ENCODE measurements at places on chromosomes 16 and 17. TPM values are rescaled to one million over a fixed set of nuclear protein-coding genes. Genes with fewer than 3 reads are reported as not detected.
A peak's percentile ranks its signal among the peaks of the same experiment; 100 is the strongest.

DNA sequence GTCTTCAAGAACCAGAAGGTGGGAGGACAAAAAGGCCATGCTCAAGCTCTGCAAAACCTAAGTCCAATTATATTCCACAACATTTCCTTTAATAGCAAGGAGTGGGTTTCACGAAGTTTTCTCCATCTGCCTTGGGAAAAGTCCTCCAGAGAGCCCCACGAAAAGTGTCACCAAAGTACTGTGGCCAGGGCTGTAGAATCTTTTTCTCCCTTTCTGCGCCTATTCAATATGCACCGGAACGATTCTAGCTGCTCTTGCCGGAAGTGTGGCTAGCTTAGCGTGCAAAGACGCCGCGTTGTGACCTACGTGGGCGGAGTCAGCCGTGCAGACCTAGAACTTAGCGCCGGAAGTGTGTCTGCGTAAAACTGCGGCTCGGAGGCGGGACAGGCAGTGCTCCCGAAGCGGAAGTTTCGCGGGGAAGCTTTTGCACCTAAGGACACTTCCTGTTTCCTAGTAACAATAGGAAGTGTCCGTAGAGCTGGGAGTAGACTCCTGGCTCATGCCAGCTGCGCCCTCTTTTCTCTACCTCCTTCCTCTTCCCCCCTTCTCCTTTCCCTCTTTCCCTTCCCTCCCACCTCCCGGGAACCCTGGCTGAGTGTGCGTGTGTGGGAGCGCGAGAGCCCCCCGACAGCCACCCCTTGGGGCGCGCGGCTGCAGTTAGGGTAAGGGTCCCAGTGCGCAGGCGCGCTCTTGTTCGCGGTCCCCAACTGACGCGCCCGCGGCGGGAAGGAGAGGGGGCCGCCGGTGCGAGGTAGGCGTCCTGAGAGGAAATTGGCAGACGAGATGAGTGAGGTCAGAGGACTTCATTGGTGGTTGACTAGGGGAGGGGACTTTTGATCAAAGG, at the start of the genes ZNF646 and ZNF668:
Gene ZNF646, plus strand, starts transcription at position 453 of the 844 bp plus-strand sequence. CDS start 1,903 bp downstream, outside the sequence.
Gene ZNF668, minus strand, starts transcription at position 271 of the 844 bp plus-strand sequence. CDS start 9,781 bp downstream, outside the sequence.
- DNase-seq = peak; percentile 100

DNA sequence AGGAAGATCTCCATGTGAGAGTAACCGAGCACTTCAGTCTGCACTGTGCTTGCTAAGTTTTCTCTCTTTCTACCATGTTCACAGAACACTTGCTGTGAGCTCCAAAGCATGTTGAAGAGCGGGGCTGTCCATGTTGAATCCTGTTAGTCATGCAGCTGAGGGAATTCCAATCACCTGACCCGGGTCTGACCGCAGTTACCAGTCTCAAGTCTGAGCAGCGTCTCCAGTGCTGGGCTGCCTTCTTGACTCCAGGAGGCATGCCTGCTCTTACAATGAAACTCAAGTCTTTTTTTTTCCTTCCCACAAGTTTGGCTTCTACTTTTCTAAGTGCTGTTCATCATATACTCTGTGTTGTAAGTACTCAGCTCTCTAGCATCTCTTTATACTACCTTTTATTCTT, 44.3 kb downstream of the HOXB1 start:
- DNase-seq = peak; percentile 92

DNA sequence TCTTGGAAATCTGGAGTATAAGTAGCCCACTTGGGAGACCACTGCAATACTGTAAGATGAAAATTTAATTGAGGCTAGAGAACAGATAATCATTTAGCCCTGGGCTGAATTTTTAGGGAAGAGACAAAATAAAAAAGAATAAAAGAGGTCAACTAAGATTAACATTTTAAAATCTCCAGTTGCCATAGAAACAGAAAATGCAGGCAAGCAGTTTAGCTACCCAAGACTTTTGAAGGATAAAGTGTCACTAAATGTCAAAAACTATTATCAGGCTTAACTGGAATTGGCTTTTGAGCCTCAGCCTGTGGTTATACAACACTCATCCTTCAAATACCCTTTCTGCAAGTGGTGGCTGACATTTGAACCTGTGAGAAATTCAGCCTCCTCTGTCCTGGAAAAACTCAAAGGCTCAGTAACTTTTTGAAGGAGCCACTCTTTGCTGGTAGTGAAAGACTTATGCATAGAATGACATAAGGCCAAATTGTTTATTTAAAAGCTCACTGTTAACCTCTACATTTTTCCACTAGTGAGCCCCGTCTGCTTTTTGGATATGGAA, 220.7 kb upstream of the KCNJ16 start:
- no peak for DNase-seq

GRCh38 chr16:70745536-70746025, 55.4 kb downstream of the VAC14 start:
- no peak for DNase-seq

DNA sequence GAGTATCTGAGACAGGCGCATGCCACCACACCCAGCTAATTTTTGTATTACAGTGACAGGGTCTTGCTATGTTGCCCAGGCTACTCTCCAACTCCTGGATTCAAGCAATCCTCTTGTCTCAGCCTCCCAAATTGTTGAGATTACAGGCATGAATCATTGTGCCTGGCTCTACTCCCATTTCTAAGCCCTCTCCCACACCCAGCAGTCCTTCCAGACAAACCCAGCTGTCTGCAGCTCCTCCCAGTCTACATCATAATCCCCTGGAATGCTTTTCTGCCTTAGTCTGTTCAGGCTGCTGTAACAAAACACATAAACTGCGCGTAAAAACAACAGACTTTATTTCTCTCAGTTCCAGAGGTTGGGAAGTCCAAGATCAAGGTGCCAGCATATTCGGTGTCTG, 144.5 kb downstream of the GRIN2A start:
- peak; percentile 64 for DNase-seq

DNA sequence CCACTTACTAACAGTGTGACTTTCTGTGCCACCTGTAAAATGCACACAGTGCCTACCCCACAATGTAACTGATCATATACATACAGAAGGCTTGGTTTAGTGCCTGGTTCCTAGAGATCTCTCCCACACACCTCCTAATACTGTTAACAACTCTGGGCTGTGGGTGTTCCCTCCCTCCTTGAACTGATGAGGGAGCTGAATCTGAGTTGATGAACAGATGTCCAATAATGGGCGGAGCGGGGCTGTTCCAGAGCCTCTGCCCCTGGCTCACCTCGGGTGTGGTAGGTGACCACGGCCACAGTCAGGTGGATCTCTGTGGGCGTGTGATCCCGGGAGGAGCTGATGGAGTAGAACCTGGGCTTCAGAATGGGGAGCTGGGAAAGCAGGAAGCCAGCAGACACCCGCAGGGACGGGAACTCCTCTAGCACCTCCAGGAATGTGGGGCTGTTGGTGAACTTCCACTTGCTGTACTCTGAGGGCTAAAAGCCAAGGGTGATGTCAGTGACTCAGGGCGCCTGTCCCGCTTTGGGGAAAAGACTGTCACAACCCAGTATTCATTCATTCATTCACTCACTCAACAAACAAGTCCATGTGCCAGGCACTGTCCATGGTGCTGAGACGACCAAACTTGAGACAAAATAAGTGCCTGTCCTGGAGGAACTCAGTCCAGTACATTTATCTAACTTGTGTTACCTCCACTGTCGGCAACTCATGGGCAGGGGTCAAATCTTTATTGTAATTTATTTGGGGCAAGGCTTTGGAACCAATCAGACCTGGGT, 37.6 kb downstream of the NOS2 start:
- peak; percentile 13 for DNase-seq

DNA sequence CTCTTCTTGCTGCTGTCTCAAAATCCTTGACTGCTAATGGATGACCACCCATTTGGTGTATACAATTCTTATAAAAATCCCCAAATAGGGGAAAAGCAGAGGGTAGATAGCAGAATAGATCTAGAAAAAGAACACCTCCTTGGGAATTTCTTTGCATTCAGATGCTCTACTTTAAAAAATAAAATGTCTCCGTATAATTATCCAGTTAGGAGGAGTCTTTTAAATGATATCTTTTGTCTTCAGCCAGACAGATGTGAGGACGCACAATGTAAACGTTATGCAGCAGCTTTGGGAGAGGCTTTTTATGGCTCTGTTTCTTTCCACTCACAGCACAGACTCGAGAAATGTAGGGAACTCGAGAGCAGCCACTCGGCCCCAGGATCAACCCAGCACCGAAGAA, 300.2 kb downstream of the IRF8 start:
- DNase-seq = no peak

GRCh38 chr16:68658341-68658973, 13.3 kb downstream of the CDH3 start:
- peak; percentile 53 for DNase-seq

- no peak for DNase-seq
These were observed 167.7 kb upstream of the CIBAR2 start for GRCh38 chr16:85279825-85280545.

GRCh38 chr16:4344983-4345835, 5.9 kb downstream of the PAM16 start:
- DNase-seq = no peak

- no peak for DNase-seq
These were observed 269.5 kb upstream of the FOXF1 start for GRCh38 chr16:86240716-86241363.

DNA sequence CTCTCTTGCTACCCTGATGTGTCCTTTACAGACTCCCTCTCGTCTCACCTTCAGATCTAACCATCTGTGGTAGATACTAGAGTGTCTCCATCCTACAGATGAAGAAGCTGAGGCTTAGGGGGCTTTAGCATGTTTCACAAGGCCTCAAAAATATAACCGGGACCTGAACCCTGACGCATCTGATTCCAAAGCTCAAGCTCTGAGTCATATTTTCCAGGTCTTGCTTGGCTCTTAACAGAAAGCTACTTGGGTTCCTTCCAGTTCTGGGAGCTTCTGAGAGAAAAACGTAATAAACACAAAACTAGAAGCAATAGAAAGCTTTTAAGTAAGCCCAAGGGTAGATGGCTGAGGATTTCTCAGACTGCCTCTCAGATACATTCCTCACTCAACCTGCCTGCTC, 224.3 kb upstream of the EEF2KMT start:
- DNase-seq = peak; percentile 31

DNA sequence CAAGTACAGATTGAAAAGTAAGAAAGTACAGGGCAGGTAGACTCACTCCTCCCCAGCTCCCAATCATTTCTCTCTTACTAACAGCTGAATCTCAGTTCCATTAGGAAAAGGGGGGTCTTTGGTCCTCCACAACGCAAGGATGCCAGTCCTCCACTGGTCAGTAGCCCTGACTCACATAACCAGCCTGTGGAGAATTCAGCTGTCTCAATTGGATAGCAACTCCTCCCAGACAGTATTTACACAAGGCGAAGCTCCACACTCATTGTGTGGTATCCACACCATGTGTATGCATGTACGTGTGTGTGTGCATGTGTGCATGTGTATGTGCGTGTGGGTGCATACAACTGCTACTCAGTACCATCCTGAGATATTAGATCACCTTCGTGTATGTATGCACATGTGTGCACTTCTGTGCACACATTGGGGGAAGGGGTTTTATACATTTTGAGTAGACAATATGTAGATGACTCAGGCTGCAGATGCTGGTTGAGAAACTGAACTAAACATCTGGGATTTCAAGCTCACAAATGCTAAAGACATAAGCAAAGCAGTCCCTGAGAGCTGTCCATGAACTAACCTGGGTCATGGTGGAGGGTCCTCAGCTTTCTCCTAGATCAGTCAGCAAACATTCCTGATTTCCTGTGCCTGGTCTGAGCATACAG, 240.1 kb downstream of the SLC39A11 start:
- no peak for DNase-seq

GRCh38 chr16:66095676-66096075, 270.8 kb upstream of the CDH5 start:
- no peak for DNase-seq

GRCh38 chr17:46940692-46941404, 17.9 kb downstream of the GOSR2 start:
- DNase-seq = peak; percentile 68

- DNase-seq = peak; percentile 85
These were observed at the start of gene RABEP1 for GRCh38 chr17:5281814-5282641. TSS of gene RABEP1 (plus strand) at chr17:5282284. CDS start at chr17:5282487, 203 bp downstream.

- DNase-seq = no peak
These were observed 8.1 kb downstream of the MPO start for GRCh38 chr17:58272367-58273280.

- no peak for DNase-seq
These were observed 86.1 kb downstream of the KCNJ12 start for GRCh38 chr17:21462237-21462636.

- no peak for DNase-seq
These were observed 193.5 kb upstream of the KIF2B start for GRCh38 chr17:53629188-53629587.

DNA sequence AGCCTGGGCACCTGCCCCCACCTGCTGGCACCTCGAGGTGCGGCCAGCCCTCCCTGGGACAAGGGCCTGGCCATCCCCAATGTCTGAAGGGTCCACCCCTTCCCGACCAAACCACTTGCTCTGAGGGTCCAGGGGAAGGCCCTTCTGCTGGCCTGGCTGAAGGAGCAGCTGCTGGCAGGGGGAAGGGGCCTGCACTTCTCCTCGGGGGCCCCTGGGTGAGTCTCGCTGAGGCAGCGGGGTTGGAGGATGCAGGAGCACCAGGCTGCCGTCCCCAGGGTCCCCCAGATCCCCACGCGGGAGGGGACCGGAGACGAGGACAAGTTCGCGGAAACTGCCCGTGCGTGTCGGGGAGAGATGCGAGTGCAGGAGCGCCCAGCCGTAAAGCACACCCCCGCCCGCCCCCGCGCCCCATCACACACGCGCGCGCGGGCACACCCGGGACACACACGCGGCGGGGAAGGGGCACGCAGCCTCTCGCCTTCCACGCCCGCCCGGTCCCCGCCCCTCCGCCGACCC, 725 bp upstream of the CACNA1H start:
- no peak for DNase-seq

- no peak for DNase-seq
These were observed 114.9 kb downstream of the SPAG9 start for GRCh38 chr17:51005768-51006167.

- DNase-seq = no peak
These were observed 4.6 kb upstream of the PIEZO1 start for GRCh38 chr16:88789594-88789993.

GRCh38 chr16:86061721-86062120, 162.8 kb downstream of the IRF8 start:
- no peak for DNase-seq

DNA sequence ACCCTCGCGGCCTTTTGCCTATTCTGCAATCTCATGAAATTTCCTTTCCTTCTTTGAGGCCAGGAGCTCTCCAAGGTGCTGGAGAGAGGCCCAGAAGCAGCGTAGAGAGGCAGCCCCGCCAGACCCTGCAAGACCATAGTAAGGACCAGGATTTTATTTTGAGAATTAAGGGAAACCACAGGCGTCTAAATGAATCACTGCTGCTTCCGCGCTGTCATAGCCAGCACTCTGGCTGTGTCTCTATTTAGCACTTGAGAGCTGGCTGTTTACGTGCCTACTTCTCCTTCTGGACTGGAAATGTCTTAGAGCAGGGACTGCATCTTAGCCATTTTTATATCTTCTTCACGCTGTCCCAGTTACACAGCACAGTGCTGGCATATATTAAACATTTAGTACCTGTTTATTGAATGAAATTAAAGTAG, 37.6 kb upstream of the PIRT start:
- DNase-seq = peak; percentile 26

Gene SIAH1
- total RNA-seq = 8.6 TPM

Gene KRTAP9-2
- not detected for total RNA-seq

Gene GRB7
- total RNA-seq = not detected

Gene SLFN12
- 9.1 TPM for total RNA-seq

Gene ERN2
- not detected for total RNA-seq

Gene CHAD
- not detected for total RNA-seq

Gene INTS2
- 11.9 TPM for total RNA-seq

Gene RCVRN
- total RNA-seq = not detected

Gene KRTAP3-2
- total RNA-seq = not detected

Gene GGT6
- total RNA-seq = not detected
